ENCODE measurements at places on chromosomes 4 and X.

GRCh38 chr4:11507920-11508319, 79.2 kb upstream of the HS3ST1 start:
- DNase-seq, result no peak
- H3K4me1 ChIP-seq, result peaks cover 7% of the 10 kb centered on the region
- H3K27me3 ChIP-seq, result no peaks in the 10 kb centered on the region
- H3K36me3 ChIP-seq, result no peaks in the 10 kb centered on the region
- no peak overlapping the region for H3K27ac ChIP-seq

GRCh38 chr4:156312261-156312847, 358.7 kb upstream of the CTSO start:
- H3K4me3 ChIP-seq, result no peak overlapping the region
- no peak overlapping the region for H3K27ac ChIP-seq
- no peaks in the 10 kb centered on the region for H3K36me3 ChIP-seq
- H3K4me1 ChIP-seq, result no peaks in the 10 kb centered on the region
- no peaks in the 10 kb centered on the region for H3K27me3 ChIP-seq

GRCh38 chr4:181685911-181686310, 557.3 kb upstream of the TENM3 start:
- H3K27me3 ChIP-seq, result no peaks in the 10 kb centered on the region
- H3K4me1 ChIP-seq, result no peaks in the 10 kb centered on the region
- no peak for DNase-seq
- no peaks in the 10 kb centered on the region for H3K36me3 ChIP-seq
- H3K27ac ChIP-seq, result no peak overlapping the region

- no peaks in the 10 kb centered on the region for H3K27me3 ChIP-seq
- no peak overlapping the region for H3K4me3 ChIP-seq
- no peaks in the 10 kb centered on the region for H3K36me3 ChIP-seq
- H3K4me1 ChIP-seq, result no peaks in the 10 kb centered on the region
- no peak for DNase-seq
These were observed 6.5 kb upstream of the SYP start for GRCh38 chrX:49206543-49206942.

GRCh38 chr4:120445186-120445585, 378.5 kb upstream of the MAD2L1 start:
- DNase-seq, result no peak
- H3K4me1 ChIP-seq, result no peaks in the 10 kb centered on the region
- H3K4me3 ChIP-seq, result no peak overlapping the region
- no peaks in the 10 kb centered on the region for H3K36me3 ChIP-seq
- H3K27me3 ChIP-seq, result no peaks in the 10 kb centered on the region

- H3K4me3 ChIP-seq, result no peak overlapping the region
- no peaks in the 10 kb centered on the region for H3K4me1 ChIP-seq
- DNase-seq, result no peak
- no peak overlapping the region for H3K27ac ChIP-seq
- peaks cover 4% of the 10 kb centered on the region for H3K27me3 ChIP-seq
These were observed 234.3 kb downstream of the PALLD start for GRCh38 chr4:168731006-168731636.

DNA sequence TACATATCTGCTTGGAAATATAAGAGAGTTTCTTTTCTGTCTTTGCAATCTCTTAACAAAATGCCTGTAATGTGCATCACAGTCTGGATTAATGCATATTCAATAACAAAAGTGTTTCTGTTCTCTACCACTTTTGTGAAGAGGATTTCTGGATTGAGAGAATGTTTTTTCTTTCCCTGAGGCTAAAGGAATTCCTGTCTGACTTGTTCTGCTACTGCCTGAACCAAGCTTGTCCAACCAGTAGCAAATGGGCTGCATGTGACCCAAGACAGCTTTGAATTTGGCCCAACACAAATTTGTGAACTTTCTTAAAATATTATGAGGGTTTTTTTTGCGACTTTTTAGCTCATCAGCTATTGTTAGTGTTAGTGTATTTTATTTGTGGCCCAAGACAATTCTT, 1133.9 kb downstream of the SH3BGRL start:
- DNase-seq, result no peak
- H3K27me3 ChIP-seq, result no peaks in the 10 kb centered on the region
- no peak overlapping the region for H3K27ac ChIP-seq
- H3K4me1 ChIP-seq, result no peaks in the 10 kb centered on the region
- H3K36me3 ChIP-seq, result no peaks in the 10 kb centered on the region
- no peak overlapping the region for H3K4me3 ChIP-seq

- H3K4me3 ChIP-seq, result no peak overlapping the region
- H3K27ac ChIP-seq, result no peak overlapping the region
These were observed 1192.1 kb upstream of the PRKX start for GRCh38 chrX:4905576-4905975.

DNA sequence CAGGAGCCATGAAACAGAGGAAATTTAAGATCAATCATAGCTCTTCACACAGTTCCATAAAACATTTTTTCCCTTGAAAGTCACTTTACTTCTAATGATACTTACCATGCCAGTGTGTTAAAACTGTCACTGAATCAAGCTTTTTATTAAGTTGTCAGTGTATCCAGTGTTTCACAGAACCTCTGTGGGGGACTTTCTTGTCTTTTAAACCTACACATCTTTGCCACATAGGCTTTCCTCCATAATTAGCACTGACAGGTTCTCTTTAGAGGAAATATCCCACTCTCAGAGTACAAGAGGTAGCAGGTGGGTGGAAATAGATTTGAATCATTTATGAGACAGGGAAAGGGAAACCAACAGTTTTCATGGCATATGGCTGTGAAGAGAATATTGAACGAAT, 25.8 kb upstream of the DYNLT3 start:
- no peak for DNase-seq
- H3K4me3 ChIP-seq, result no peak overlapping the region
- no peak overlapping the region for H3K27ac ChIP-seq
- no peaks in the 10 kb centered on the region for H3K27me3 ChIP-seq
- H3K4me1 ChIP-seq, result no peaks in the 10 kb centered on the region

Data from CD4-positive, alpha-beta T cell (primary cell).